Activated naive CD4-positive, alpha-beta T cell treated with anti-CD3 and anti-CD28 coated beads, Interleukin-2, amount 50 U/mL, for 72 hours (primary cell): ENCODE measurements at places on chromosomes 12 and 14.

DNA sequence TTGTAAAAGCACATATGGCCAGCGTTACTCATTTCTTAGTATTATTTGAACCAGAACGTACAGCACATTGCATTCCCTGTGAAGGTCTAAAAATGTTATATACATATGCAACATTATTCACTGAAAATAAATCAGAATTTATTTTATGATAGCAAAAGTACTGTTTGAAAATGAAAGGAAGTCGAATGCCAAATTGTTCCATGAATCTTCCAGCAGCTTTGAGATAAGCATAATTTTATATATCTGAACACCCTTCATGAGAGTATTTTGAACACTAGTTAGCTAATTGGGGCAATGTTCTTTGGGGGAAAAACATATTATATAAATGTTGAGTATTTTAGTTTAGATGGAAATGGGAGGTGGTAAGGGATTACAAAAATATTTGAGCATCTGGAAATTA, 300.7 kb upstream of the SYT1 start:
- DNase-seq: no peak

DNA sequence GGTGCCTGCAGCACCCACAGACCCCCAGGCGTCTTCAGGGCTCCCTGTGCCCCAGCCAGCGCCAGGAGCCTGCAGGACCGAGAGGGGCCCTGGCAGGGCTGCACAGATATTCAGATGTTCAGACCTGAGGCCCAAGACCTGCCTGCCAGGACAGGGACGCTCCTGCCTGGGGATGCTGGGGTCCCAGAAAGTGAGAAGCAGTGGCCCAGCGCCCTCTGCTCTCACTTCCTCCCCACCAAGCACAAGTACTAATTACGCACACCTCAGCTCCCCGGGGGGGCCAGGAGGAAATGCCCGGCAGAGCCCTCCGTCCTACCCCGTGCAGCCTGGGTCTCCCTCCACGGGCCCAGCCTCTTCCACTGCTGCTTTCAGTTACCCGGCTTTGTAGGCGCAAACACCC, 28.8 kb upstream of the INF2 start:
- DNase-seq: no peak

- no peak for DNase-seq
Measured at GRCh38 chr12:19544353-19544752, 105.1 kb downstream of the AEBP2 start.

- DNase-seq: no peak
Measured at GRCh38 chr12:72084880-72085279, 146.2 kb downstream of the TPH2 start.

GRCh38 chr14:23286902-23287479, 1.1 kb upstream of the HOMEZ start:
- no peak for DNase-seq
